Calu3 (cell line): ENCODE measurements at places on chromosomes 5 and 9. TPM values are rescaled to one million over a fixed set of nuclear protein-coding genes. Genes with fewer than 3 reads are reported as not detected.
A peak's percentile ranks its signal among the peaks of the same experiment; 100 is the strongest.

The ZFP2 gene
- 0.33 and 0.34 TPM in 2 replicates for total RNA-seq

The NUTM2G gene
- total RNA-seq: not detected in 2 replicates

The LRRC14B gene
- total RNA-seq: not detected in 2 replicates

The RAD23B gene
- 82.3 and 97.8 TPM in 2 replicates for total RNA-seq

The PCDHGB1 gene
- total RNA-seq: 0.19 and 0.20 TPM in 2 replicates

The PJA2 gene
- 81.0 and 89.0 TPM in 2 replicates for total RNA-seq

The FIBCD1 gene
- total RNA-seq: 1.4 and 1.5 TPM in 2 replicates

The CANX gene
- 1,253 and 1,434 TPM in 2 replicates for total RNA-seq

The CYSRT1 gene
- total RNA-seq: 3.0 and 3.6 TPM in 2 replicates

The ECM2 gene
- total RNA-seq: not detected in 2 replicates

The GPSM1 gene
- 3.9 and 5.7 TPM in 2 replicates for total RNA-seq

The ZDHHC11B gene
- total RNA-seq: 2.2 and 3.0 TPM in 2 replicates

The IFNA21 gene
- not detected in 2 replicates for total RNA-seq

The WNK2 gene
- total RNA-seq: 81.2 and 85.7 TPM in 2 replicates

The SLC30A5 gene
- 45.9 and 51.0 TPM in 2 replicates for total RNA-seq

DNA sequence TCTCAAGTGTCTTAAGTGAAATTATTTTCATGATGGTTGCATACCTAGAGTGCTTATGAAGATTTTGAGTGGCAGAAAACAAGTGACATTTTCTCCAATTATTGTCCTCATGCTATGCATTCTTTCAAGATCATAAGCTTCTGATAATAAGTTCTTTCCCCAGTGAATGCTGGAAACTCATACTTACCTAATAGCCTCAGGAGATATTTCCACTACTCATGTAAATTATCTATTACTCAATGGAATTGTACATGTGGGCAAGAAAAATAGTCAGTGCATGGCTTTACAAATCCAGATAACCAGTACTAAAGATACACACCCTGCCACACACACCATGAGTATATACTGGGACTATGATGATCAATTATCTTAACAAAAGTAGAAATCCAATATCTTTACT is 1219.4 kb upstream of the C9orf72 start:
- no peak overlapping the region for H3K27ac ChIP-seq
- H3K36me3 ChIP-seq: no peaks in the 10 kb centered on the region
- H3K27me3 ChIP-seq: no peaks in the 10 kb centered on the region
- no peaks in the 10 kb centered on the region for H3K4me1 ChIP-seq
- no peak overlapping the region for H3K4me3 ChIP-seq

GRCh38 chr9:82126256-82126655 is 137.7 kb downstream of the SPATA31D1 start:
- DNase-seq: no peak
- no peaks in the 10 kb centered on the region for H3K36me3 ChIP-seq
- no peaks in the 10 kb centered on the region for H3K4me1 ChIP-seq
- H3K27ac ChIP-seq: no peak overlapping the region
- H3K27me3 ChIP-seq: no peaks in the 10 kb centered on the region

GRCh38 chr5:73789851-73790281 is 163.9 kb downstream of the ARHGEF28 start:
- no peak for DNase-seq
- no peak overlapping the region for H3K4me3 ChIP-seq
- H3K27ac ChIP-seq: no peak overlapping the region

DNA sequence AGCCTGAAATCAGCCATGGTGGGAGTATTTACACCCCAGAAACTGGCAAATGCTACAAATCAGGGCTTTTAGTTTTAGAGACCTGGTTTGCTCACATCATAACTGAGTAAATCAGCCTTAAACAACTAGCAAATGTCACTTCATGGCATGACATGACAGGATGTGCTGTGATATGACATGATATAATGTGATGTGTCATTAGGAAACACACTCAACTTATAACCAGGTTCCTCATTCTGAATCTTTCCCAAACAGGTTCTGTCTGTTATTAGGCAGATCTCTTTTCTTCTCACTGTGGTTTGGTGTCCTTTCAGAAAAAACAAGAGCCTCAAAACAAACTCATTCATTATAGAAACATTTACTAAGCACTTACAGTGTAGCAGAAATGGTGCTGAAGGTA is 90.5 kb downstream of the ADAMTS12 start:
- no peaks in the 10 kb centered on the region for H3K4me1 ChIP-seq
- H3K4me3 ChIP-seq: no peak overlapping the region

GRCh38 chr9:81371824-81372223 is 317.5 kb downstream of the TLE1 start:
- no peaks in the 10 kb centered on the region for H3K36me3 ChIP-seq
- H3K27me3 ChIP-seq: no peaks in the 10 kb centered on the region
- no peak overlapping the region for H3K27ac ChIP-seq
- H3K4me3 ChIP-seq: no peak overlapping the region

GRCh38 chr9:98550206-98550820 is 158.4 kb downstream of the GABBR2 start:
- no peak overlapping the region for H3K27ac ChIP-seq
- H3K4me3 ChIP-seq: no peak overlapping the region
- peaks cover 28% of the 10 kb centered on the region for H3K27me3 ChIP-seq
- no peaks in the 10 kb centered on the region for H3K36me3 ChIP-seq

- H3K27ac ChIP-seq: no peak overlapping the region
- no peaks in the 10 kb centered on the region for H3K4me1 ChIP-seq
- H3K4me3 ChIP-seq: no peak overlapping the region
These were observed 896.6 kb downstream of the TLE1 start for GRCh38 chr9:80792726-80793125.

DNA sequence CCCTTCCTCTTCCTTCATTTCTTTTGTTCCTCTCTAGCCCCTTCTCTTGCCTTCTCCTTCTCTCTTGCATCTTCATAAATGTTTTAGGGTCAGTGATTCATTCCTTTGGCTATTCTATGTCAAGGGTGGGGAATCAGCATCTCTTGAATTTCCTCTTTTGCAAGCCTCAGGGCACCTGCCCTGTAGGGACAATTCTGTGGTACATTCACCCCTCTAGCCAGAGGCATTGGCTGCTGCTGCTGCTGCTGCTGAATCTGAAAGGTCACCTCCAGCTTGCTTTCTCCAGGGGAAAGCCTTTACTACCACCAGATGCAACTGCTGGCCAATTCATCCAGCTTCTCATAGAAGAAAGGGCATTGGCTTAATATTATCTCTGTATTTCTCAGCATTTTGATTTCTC is 87.3 kb downstream of the INSYN2B start:
- no peaks in the 10 kb centered on the region for H3K4me1 ChIP-seq
- no peaks in the 10 kb centered on the region for H3K36me3 ChIP-seq
- DNase-seq: no peak

DNA sequence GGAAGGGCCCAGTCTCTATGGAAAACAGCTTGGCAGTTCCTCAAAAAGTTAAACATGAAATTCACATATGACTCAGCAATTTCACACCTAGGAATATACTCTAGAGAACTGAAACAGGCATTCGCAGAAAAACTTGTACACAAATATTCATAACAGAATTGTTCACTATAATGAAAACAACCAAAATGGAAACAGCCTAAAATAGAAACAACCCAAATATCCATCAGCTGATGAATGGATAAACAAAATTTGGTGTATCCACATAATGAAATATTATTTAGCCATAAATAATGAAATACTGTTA is 4.8 kb upstream of the GPR150 start:
- H3K36me3 ChIP-seq: no peaks in the 10 kb centered on the region
- H3K4me1 ChIP-seq: peaks cover 8% of the 10 kb centered on the region
- DNase-seq: no peak
- no peak overlapping the region for H3K27ac ChIP-seq

DNA sequence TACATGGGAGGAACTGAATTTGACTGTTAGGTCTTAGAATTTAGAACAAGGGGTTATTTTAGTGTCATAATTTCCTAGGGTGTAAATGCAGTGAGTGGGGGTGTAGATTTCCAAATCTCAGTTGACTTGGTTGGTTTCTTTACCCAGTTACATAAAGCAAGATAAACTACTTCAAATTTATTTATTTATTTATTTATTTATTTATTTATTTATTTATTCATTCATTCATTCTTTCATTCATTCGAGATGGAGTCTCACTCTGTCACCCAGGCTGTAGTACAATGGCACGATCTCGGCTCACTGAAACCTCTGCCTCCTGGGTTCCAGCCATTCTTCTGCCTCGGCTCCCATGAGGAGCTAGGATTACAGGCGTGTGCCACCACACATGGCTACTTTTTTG is 200.4 kb downstream of the SLF1 start:
- no peak overlapping the region for H3K27ac ChIP-seq
- H3K27me3 ChIP-seq: no peaks in the 10 kb centered on the region
- H3K4me1 ChIP-seq: no peaks in the 10 kb centered on the region
- no peak for DNase-seq
- H3K4me3 ChIP-seq: no peak overlapping the region

GRCh38 chr5:172906436-172906835 is 52.8 kb upstream of the RPL26L1 start:
- no peak overlapping the region for H3K4me3 ChIP-seq
- no peak for DNase-seq
- H3K27ac ChIP-seq: peak overlapping the region; percentile 98
- H3K4me1 ChIP-seq: peaks cover 47% of the 10 kb centered on the region

- H3K27me3 ChIP-seq: no peaks in the 10 kb centered on the region
- H3K27ac ChIP-seq: no peak overlapping the region
- no peak for DNase-seq
- H3K4me3 ChIP-seq: no peak overlapping the region
- no peaks in the 10 kb centered on the region for H3K4me1 ChIP-seq
These were observed 2.7 kb upstream of the PCBD2 start for GRCh38 chr5:134902071-134902801.

DNA sequence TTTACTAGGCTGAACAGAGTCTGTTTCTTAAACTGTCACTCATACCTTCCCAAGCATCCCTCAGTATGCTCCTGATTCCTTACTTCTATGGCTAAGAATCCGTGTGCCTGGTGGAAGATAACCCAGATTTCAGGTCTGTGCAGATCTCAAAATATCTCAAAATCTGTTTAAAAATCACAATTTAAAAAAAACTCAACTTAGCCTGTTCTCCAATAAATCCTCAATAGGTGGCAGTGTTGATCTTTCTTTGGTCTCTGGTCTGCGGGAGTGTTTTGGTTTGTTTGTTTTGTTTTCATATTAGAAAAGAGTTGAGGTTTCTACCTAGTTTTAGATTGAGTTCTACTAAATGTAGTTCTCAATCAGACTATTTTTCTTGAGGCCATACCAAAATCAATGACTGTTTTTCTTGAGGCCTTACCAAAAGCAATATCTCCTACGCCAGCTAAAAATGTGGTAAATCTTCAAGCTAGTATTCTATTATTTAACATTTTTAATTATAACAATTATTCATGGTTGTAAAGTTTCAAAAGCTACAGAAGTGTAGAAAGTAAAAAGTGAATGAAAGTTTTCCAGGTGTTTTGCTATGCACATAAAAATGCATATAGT is 57.9 kb downstream of the TGFBR1 start:
- H3K4me3 ChIP-seq: no peak overlapping the region
- DNase-seq: no peak
- no peaks in the 10 kb centered on the region for H3K36me3 ChIP-seq
- H3K27ac ChIP-seq: no peak overlapping the region
- H3K4me1 ChIP-seq: no peaks in the 10 kb centered on the region

GRCh38 chr5:78720997-78721396 is 72.4 kb upstream of the LHFPL2 start:
- DNase-seq: no peak
- peak overlapping the region; percentile 5 for H3K27ac ChIP-seq
- peaks cover 4% of the 10 kb centered on the region for H3K36me3 ChIP-seq
- no peaks in the 10 kb centered on the region for H3K27me3 ChIP-seq
- no peak overlapping the region for H3K4me3 ChIP-seq

DNA sequence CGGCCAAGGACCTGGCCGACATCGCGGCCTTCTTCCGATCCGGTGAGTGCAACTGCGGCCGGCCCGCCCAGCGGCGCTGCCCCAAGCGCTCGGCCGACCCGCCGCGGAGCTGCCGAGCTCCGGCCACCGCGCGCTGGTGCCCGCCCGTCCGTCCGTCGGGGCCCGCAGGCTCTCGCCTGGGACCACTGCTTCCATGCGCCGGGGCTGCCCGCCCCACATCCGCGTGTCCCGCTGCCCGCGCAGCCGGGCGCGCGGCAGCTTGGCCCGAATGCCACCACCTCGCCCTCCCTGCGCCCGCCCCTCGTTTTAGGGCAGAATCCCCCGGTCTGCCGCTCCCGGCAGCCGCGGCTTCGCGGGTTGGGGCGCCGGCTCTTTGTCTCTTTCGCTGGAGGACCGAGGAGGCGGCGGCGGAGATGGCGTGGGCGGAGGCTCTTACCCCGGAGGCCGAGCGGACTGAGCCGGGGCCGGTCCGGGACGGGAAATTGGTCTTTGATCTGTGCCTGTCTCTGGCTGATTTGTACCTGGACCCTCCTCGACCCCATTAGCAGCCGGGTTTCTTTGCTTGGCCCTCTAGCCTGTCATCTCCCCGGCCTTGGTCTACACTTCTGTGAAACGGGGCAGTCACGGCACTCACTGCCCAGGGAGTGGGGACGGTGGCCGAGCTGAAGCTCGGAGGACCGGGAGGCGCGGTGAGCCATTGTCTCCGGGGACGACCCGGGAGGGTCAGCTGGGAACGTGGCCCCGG is 871 bp downstream of the TRIO start:
- peak overlapping the region; percentile 84 for H3K27ac ChIP-seq
- peaks cover 6% of the 10 kb centered on the region for H3K27me3 ChIP-seq
- H3K4me1 ChIP-seq: peaks cover 30% of the 10 kb centered on the region
- peak; percentile 33 for DNase-seq

DNA sequence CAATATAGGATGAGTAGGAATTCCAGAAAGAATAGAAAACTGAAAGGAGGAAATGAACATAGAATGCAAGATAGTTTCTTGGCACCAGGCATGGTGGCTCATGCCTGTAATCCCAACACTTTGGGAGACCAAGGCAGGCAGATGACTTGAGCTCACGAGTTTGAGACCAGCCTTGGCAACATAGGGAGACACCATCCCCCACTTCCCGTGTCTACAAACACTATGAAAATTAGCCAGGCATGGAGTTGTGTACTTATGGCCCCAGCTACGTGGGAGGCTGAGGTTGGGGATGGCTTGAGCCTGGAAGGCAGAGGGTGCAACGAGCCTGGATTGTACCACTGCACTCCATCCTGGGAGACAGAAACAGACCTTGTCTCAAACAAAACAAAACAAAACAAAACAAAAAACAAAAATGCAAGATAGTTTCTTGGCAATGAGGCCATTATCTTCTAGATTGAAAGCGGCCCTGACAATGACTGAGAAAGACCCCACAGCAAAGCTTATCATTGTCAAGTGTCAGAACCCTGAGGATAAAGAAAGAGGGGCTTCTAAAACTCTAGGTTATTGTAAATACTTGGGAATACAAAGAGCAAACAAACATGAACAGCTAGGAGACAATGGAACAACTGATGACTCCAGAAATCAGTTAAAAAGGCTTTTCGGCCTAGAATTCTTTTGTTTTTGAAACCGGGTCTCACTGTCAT is 9.2 kb downstream of the SQSTM1 start:
- no peak for DNase-seq

DNA sequence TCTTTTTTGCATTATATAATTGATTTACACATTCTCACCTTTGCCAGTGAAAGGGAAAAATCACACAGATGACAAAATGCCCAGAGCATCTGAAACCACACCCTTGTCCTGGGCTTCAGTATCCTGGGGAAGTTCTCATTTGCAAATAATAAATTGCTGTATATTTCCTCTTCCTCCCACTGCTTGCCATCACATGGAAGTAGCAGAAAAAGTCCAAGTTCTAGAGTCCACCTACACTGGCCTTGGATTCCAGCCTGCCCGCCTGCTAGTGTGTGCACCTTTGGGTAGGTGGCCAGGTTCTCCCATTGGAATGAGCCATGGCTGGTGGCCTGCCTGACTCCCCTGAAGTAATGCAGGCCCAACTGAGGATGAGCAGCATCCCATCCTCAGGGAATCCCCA is 149.4 kb downstream of the GADD45G start:
- H3K27me3 ChIP-seq: peaks cover 67% of the 10 kb centered on the region
- no peaks in the 10 kb centered on the region for H3K4me1 ChIP-seq
- H3K27ac ChIP-seq: no peak overlapping the region
- DNase-seq: no peak
- no peak overlapping the region for H3K4me3 ChIP-seq
